ENCODE measurements at places on chromosomes 3 and 15. TPM values are rescaled to one million over a fixed set of nuclear protein-coding genes. Genes with fewer than 3 reads are reported as not detected.
A peak's percentile ranks its signal among the peaks of the same experiment; 100 is the strongest.

DNA sequence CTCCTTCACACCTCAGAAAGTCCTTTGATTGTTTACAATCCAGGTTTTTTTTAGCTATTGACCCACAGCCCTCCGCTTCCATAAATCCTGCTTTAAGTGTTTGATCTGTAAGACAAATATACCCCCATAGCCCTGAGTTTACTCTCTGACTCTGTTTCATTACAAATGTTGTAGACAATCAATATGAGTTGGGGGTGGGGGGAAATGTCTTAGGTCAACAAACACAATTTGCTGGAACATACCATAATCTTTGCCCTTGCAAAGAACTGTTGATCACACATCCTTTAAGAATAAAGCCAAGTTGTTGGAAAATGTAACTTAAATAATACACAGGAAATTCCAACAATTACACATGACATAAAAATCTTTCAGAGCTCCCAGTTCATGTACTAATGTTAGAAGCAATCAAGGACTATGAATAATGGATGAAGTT is 301.8 kb upstream of the SEMA6D start:
- no peak for DNase-seq

DNA sequence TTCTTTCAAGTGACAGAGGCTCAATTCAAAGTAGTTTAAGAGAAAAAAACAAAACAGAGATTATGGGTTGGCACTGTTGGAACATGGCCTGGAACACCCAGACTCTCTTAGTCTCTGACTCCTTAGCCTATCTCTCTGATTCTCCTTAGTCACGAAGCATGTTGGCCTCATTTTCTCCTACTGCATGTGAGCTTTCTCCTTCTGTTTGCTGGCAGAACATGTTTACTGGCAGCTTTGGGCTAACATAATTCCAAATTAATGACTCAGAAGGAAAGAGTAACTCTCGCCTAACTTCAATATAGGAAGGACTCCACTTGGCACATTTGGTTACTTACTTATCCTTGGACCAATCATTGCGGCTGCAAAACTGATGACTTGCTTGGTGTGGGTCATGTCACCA is 21.7 kb upstream of the CCDC39 start:
- DNase-seq = no peak

DNA sequence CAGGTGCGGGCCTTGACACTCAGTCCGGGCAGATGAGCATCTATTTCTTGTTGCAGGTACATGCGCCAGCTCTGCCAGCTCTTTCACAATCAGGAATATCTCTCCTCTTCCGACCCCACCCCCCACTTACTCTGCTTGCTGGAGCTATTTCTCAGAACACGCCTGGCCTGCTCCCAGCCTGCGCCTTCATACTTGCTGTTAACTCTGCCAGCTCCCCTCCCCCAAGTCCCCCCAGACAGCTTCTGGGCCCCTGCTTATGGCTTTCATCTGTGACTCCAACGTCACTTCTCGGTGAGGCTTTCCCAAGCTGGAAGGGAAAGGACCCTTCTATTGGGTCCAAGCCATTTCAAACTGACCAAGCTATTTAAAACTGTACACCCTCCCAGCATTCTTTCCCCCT is 15.2 kb downstream of the MAGEF1 start:
- no peak for DNase-seq

SNX22 gene
- not detected for total RNA-seq

DNA sequence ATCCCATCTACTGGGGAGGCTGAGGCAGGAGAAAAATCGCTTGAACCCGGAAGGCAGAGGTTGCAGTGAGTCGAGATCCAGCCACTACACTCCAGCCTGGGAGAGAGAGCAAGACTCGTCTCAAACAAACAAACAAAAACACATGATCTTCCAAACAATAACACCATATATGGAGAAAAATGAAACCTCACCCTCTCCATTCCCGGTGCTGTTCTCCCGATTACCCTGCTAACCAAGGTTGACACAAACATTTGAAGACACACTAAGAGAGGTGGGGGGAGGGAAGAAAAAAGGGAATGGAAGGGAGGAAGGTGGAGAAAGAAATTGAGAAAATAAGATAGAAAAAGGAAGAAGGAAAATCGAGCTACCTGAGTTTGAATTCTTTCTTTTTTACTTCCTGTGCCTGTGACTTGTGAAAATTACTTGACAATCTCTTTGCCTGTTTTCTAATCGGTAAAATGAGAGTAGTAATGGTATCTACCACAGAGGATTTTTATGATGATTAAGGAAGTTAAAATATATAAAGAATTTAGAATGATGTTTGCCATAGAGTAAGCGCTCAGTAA is 1.1 kb upstream of the PLSCR2 start:
- DNase-seq = no peak

DNA sequence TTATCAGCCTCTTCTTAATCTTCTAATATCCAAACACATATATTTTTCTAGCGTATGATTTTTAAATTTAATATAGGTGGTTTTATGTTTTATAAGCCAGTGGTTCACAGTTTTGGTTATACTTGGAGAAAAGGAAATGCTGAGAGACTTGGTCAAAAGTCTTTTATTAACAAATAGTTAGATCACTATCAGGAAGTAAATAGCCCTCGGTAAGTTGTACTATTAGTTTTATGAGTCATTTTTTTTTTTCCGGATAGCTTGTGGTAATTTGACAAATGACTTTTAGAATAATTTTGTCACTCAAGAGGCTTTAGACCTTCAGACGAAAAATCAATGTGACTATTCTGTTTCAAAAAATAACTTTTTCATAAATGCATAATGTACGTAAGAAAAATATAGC is 232.2 kb upstream of the ROBO1 start:
- DNase-seq = no peak

GRCh38 chr3:169145540-169146178 is 517.9 kb downstream of the MECOM start:
- no peak for DNase-seq

- peak; percentile 75 for DNase-seq
These were observed at the start of gene CFAP92 for GRCh38 chr3:128993461-128994172. Gene CFAP92, minus strand, starts transcription at chr3:128994076. Its CDS starts 772 bp downstream, at chr3:128993304.

NME9 gene
- not detected for total RNA-seq

CAMKV gene
- not detected for total RNA-seq

DNA sequence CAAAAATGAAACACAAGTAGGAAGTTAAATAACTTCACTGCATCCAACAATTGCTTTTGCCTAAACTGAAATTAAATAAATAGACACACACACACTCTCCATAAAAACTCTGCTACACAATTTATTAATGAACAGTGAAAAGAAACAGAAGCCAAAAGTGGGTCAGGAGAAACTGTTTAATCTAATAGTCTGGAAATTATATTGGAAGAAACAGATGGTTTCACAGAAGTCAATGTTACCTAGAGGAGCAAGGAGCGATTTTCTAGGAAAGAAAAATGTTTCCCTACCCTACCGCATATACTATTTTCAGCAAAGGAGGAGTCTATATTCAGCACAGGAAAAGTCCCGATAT is 32.0 kb downstream of the RFTN1 start:
- DNase-seq = no peak

DNA sequence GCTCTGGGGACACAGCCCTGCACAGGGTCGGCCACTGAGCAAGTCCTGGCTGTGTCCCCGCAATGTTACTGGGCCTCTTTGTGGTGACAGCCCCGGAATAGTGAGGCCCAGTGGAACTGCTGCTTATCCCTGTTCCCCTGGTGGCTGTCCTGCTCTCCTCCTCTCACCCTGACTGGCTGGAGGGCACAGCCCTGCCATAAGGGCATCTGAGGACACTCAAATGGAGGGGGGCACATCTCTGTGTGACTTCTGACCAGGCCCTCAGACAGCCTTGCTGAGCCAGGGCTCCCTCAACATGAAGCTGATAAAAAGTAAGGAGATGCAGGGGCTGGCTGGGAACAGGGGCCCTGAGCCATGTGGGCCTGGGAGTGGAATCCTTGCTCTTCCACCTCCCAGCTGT is 127.4 kb upstream of the ATP2B2 start:
- no peak for DNase-seq

CACNA2D3 gene
- total RNA-seq = 2.6 TPM

BMF gene
- 7.7 TPM for total RNA-seq

ALCAM gene
- 12.8 TPM for total RNA-seq

DNA sequence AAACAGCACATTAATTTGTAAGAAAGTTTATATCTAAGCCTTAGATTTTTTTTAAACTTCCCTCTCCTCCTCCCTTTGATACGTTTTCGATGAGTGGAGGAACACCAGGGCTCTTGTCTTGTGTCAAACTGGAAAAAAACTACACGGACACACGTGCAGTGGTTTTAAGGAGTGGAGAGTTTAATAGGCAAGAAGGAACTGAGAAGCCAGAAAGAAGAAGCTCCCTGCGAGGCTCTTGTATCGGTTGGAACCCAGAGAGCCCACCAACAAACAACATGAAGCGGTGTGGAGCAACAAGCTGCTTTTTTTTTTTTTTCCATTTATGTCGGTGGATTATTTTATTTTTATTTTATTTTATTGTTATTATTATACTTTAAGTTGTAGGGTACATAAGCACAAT is 18.6 kb downstream of the NDUFB4 start:
- DNase-seq = no peak

RTP1 gene
- not detected for total RNA-seq

- no peak for DNase-seq
These were observed 37.5 kb downstream of the TSPAN3 start for GRCh38 chr15:77033417-77033728.

DNA sequence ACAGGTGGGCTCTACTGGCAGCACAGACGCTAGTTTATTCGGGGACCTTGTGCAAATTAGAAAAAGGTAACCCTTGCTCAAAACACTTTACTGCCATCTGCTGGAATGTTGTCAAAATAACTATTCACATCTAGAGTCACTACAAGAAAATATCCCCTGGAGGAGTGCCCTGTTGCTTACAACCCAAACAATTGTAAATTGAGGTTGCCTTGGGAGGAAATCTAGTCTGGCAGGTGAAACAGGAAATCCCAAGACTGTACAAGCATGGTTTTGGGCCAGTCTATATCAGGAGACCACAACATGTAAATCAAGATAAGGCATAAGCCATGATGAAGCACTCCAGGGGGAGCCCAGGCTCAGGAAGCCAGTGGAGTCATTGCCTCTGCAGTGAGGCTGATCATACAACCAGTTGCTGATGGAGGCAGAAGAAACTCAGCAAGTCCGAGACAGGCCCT is 136.8 kb upstream of the ACP3 start:
- no peak for DNase-seq

- DNase-seq = no peak
These were observed 95.3 kb downstream of the DAPK2 start for GRCh38 chr15:63950911-63951481.

GRCh38 chr15:85356276-85356675 is 24.1 kb upstream of the AKAP13 start:
- no peak for DNase-seq

SPTBN5 gene
- total RNA-seq = 3.8 TPM

GRCh38 chr3:36197151-36197550 is 183.2 kb upstream of the STAC start:
- DNase-seq = no peak

C2CD4A gene
- total RNA-seq = not detected

PLCD1 gene
- total RNA-seq = 17.7 TPM

DNA sequence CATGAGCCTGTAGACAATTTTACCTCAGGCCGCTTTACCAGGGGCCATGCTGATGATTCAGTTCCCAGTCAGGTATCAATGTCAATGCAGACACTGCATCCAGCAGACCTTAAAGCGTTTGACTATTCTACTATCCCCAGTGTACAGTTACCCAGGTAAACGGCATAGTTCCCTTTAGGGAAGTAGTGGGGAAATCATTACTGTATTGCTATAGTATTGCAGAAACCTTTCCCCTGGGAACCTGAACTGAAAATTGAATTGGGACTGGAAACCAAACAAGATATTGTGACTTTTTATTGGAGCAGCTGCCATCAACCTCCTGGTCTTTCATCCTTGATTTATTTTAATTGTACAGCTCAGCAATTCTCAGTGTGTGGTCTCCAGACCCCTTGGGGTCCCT is 6.6 kb upstream of the INAFM2 start:
- DNase-seq = no peak

RPUSD2 gene
- 7.8 TPM for total RNA-seq

DNA sequence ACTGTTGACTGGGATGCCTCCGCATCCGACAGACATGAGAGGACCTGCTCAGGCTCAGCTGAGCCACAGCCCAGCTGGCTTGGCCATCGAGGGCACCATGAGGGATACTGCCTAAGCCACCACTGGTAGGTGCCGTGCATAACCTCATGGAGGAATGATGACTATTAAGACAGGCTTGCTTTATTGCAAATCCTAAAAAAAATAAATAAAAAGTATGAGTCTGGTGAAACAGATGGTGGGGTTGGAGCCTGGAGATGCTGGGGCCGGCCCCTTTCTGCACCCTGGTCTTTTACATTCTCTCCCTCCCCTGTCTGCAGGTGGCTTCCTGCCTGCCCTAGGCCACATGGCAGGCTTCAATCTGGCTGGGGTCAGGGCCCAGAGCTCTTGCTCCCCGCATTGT is 24.0 kb upstream of the RAD18 start:
- DNase-seq = no peak

MUSTN1 gene
- 2.8 TPM for total RNA-seq

CCR4 gene
- 1.6 TPM for total RNA-seq

- no peak for DNase-seq
These were observed 194.6 kb downstream of the THRB start for GRCh38 chr3:24299806-24300626.

- no peak for DNase-seq
These were observed 97.1 kb downstream of the MEGF11 start for GRCh38 chr15:66156310-66156975.

- no peak for DNase-seq
These were observed 53.9 kb downstream of the FGD5 start for GRCh38 chr3:14872706-14873105.

DNA sequence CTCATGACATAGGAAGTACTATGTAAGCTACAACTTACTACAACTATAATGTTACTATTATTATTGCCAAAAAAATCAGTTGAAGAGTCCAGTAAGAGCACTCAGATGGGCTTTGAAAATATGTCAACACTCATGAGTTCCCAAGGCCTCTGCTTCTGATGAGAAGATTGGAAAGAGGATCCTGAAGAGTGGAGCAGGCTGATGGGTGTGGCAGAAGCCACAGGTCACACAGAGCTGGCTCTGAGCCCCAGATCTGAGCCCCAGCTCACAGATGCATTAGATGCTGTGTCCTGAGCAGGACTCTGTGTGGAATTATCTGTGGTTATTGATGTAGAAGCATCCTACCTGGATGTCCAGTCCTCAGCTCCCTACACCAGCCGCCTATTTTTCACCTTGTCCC is 65.6 kb downstream of the SPSB4 start:
- DNase-seq = no peak
